ENCODE measurements at places on chromosomes 5 and 9. TPM values are rescaled to one million over a fixed set of nuclear protein-coding genes. Genes with fewer than 3 reads are reported as not detected.

DNA sequence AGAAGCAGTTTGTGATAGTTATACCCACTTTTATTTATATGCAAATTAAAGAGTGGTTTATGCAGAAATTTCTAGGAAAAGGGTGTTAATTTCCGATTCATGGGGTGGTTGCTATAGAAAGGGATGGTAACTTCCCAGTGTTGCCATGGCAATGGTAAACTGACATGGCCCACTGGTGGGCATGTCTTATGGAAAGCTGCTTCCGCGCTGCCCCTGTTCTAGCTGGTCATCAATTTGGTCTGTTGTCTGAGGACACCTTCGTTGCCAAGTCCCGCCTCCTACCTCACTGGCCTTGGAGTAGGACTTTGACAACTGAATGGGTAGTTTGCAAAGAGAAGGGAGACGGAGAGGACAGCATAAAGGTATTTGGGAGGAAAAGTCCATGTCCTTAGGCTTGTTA, 74.0 kb upstream of the SMIM23 start:
- DNase-seq, result no peak

Gene RORB
- total RNA-seq, result 5.6 TPM

DNA sequence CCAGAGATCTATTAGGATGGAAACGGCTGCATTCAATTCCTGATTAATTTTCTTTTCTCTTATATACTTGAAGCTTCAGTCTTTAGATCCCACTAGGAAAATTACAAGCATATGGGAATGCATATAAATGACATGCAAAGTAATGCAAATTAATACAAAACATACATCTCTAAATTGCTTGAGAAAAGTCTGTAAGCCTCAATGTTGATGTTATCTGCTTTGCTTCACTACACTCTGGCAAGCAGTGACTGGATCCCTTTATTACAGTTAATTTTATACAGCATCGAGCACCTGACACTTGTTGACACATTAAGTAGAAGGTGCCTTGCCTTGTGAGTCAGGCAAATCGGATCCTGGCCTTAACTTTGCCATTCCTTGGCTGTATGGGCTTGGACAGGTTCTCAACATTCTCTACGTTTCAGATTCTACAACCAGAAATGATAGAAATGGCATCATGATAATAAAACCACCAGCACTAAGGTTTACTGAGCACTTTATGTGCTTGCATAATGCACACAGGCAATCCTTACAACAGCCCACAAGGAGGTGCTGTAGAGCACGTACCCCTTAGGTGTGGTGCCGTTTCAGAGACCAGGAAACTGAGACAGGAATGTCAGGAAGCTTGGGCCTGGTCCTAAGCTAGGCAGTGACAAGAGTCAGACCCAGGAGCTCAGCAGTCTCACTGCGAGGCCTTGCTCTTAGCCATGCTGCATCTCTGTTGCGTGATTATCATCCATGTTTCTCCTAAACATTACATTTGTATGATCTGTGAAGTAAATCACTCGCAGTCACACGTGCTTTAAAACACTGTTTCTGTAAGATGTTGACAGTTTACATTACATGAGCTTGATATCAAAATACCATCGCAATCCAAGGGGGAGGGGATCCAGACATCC, 2.7 kb downstream of the GCNT4 start:
- peak; percentile 65 for DNase-seq

Gene MSX2
- total RNA-seq, result 0.32 TPM

GRCh38 chr5:141908796-141909195, 14.9 kb upstream of the DELE1 start:
- DNase-seq, result no peak

Gene RMI1
- total RNA-seq, result 7.8 TPM

Gene HMMR
- total RNA-seq, result 10.0 TPM

GRCh38 chr5:84382363-84383295, 2.1 kb downstream of the EDIL3 start:
- DNase-seq, result no peak

DNA sequence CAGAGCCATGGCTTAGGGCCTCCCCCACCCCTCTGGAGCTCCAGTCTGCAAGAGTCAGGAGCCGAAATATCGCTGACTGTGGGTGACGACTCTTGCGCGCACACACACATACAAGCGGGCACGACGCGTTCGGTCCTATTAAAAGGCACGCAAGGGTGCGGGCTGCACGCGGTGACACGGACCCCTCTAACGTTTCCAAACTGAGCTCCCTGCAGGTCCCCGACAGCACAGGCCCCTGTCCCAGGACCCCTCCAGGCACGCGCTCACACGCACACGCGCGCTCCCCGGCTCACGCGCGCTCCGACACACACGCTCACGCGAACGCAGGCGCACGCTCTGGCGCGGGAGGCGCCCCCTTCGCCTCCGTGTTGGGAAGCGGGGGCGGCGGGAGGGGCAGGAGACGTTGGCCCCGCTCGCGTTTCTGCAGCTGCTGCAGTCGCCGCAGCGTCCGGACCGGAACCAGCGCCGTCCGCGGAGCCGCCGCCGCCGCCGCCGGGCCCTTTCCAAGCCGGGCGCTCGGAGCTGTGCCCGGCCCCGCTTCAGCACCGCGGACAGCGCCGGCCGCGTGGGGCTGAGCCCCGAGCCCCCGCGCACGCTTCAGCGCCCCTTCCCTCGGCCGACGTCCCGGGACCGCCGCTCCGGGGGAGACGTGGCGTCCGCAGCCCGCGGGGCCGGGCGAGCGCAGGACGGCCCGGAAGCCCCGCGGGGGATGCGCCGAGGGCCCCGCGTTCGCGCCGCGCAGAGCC, at the start of gene GRIN1:
TSS of gene GRIN1 (plus strand) at position 433 of the 746 bp plus-strand sequence. CDS start 333 bp downstream, outside the sequence.
- DNase-seq, result peak; percentile 30

Gene PITX1
- 66.7 TPM for total RNA-seq

Measured in fibroblast of villous mesenchyme (primary cell).